Activated naive CD4-positive, alpha-beta T cell treated with anti-CD3 and anti-CD28 coated beads, Interleukin-2, amount 10 ng/mL, durations not matched to agents 7 days and 5 days (primary cell): ENCODE measurements at places on chromosomes 11 and 22.

DNA sequence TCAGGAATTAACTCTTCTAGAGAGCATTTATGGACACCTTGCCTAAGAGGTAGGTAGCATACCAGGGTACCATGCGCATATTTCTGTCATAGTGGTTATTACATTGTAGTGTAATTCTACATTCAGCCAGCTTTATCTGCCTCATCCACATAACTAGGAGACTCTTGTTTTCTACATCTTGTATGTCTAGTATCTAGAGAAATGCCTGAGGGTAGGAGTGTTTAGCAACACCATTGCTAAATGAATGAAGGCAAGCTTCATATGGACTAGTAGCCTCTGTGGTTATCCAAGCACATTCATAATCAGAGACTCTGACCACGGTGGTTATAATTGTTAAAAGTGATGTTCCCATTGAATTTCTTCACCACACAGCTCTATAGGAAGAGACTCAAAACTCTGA is 107.9 kb downstream of the NTM start:
- no peak for DNase-seq

- no peak for DNase-seq
Observed at GRCh38 chr11:1297011-1297575, 12.3 kb downstream of the TOLLIP start.

DNA sequence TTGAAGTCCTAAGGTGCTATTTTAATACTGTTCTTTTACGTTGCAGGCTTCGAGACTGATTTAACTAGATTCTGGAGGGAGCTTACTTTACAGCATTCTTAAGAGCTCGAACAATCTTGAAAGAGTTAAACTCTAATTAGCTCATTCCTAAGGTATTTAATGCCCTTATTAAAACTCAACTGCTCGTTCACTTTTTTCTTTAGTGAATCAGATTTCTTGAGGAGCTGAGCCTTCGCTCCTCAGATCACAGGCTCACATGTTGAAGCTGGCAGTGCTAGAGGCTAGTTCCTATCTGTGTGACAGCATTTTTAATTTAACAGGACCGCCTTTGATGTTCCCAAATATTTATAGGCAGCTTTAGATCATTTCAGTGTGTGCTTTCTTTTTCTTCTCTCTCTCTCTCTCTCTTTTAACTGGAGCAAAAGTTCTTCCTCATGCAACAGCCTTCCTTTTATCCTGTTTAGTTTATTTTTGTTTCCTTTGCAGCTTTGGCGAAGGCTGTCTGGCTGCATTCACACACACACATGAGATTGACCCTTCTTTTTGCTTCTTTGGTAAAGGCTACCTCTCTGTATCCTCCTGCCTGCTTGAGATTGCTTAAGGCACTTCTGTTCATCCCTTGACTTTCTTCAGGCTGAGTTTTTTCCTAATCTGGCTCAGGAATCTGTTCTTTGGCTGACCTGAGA is 21.0 kb downstream of the ZNRF3 start:
- DNase-seq, result no peak

- no peak for DNase-seq
Observed at GRCh38 chr11:86144846-86145245, 76.0 kb upstream of the PICALM start.

DNA sequence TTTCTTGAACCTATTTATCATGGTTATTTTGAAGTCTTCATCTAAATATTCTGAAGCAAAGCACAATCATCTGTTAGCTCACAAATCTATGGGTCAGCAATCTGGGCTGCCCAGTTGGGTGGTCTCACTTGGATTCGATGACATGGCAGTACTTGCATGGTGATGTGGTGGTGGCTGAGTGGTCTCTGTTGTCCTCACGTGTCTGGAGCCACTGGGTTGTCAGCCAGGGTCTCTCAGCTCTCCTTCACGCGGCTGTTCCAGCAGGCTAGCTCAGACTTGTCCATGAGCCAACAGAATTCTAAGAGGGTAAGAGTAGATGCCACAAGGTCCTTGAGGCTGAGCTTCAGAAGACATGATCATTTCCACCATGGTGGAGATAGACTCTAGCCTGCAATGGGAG is 66.4 kb upstream of the KCNQ1OT1 start:
- no peak for DNase-seq

DNA sequence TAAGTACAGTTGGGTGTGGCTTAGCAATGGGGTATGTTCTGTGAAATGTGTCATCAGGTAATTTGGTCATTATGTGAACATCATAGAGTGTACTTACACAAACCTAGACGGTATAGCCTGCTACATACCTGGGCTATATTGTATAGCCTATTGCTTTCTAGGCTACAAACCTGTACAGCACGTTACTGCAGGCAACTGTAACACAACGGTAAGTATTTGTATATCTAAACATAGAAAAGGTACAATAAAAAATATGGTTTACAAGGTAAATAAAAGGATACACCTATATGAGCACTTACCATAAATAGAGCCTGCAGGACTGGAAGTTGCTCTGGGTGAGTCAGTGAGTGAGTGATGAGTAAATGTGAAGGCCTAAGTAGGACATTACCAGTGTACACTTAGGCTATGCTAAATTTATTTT is 73.1 kb upstream of the GDPD4 start:
- no peak for DNase-seq

- DNase-seq, result no peak
Observed at GRCh38 chr11:128576555-128576954, 10.8 kb downstream of the ETS1 start.

GRCh38 chr11:118168751-118169150 is 7.7 kb downstream of the SCN2B start:
- DNase-seq, result no peak

DNA sequence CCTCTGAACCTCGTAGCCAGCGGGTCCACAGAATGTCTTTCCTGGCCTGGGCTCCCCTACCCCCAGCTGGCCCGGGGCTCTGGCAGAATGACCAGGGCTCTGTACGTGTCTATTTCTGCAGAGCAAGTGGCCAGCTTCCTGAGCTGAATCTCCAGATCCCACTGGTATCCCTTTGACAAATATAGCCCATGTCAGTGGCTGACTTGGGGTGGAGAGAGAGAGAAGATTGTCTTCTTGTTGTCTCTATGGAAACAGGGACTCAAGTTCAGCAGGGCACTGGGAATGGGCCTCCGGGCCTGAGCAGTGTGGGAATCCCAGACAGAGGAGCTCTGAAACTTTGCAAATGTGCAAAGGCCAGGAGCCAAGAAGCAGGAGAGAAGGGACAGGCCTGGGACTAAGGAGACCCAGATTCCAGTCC is 33.9 kb downstream of the ANO1 start:
- no peak for DNase-seq

- DNase-seq, result peak; percentile 83
Observed at GRCh38 chr11:1882265-1883238, 9.1 kb downstream of the PRR33 start.

DNA sequence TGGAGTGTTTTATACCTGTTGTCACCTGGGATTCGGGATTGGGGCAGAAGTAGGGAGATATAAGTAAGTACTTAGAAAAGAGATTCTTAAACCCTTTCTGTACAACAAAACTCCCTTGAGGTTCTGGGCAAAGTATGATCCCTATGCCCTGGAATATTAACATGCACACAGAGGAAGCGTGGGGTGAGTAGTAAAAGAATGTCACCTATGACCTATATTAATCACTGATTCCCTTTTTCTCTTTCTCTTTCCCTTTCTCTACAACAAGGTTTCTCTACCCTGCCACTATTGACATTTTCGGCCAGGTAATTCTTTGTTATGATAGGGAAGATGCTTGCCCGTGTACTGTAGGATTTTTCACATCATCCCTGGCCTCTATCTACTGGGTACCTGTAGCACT is 209.7 kb upstream of the PLET1 start:
- DNase-seq, result no peak

DNA sequence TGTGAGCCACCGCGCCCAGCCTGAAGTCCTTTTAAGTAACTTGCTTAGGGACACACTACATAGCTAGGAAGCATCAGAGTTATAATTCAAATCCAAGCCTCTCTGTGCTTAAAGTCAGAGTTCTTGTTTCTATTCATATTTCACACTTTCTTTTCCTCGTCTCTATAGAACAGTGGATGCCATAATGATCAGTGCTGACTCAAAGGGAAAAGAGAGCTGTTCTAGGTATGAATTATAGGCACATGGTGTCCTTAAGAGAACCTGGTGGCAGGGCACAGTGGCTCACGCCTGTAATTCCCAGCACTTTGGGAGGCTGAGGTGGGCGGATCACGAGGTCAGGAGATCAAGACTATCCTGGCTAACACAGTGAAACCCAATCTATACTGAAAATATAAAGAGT is 400.2 kb upstream of the DDI1 start:
- no peak for DNase-seq

DNA sequence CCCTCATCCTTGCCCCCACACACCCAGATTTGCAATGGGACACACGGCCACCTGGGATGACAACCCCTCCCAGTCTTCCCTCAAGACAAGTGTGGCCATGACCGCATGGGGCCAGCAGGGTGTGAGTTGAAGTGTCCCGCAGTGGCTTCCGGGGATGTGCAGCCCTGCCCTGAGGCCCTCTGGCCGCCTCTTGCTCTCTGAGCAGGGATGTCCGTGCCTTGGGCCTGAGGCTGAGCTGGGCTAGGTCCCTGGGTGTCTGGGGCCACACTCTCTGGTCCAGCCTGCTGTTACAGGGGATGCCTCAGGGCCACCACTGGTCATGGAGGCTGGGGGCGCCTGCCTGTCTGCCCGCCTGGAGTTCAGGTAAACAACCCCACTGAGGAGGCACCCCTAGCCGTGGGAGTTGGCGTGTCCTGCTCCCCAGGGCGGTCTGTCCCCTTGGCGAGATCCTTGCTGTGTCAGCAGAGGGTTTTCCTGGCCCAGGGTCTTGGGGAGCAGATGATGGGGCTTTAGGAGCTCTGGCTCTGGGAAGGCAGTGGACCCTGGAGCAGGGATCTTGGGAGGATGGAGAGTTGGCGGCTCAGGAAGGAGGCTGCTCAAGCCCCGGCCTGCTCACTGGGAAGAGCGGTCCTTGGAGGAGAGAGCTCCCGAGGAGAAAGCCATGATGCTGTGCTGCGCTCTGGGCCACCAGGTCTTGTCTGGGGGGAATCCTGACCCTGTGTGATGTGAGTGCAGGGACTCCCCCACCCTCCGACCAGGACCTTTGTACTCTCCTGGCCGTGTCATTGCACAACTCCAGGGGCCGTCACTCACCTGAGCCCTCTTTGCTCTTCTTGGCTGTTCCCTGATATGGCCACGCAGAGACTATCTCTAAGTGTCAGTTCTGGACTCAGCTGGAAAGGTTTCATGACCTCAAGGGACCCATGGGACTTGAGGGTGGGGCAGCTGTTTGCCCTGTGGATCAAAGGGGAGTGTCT is 67.9 kb downstream of the KCNQ1 start:
- no peak for DNase-seq

- DNase-seq, result peak; percentile 38
Observed at GRCh38 chr11:65430406-65431217, 8.0 kb downstream of the NEAT1 start.

DNA sequence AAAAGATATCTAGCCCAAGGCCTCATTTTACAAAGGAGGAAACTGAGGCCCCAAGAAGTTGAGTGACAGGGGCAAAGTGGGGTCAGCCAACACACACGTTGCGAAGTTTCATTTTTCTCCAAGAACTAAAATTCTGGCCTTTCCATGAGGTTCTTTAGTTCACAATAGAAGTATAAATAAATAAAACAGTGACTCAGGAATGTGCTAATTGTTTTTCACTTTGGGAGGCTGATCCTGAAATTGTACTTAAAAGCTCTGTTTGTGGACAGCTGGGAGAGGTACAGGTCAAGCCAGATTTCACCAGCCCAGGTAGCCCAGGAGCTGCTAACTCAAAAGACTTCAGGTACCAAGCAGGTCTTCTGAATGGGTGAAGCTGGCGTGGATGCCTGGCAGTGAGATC is 105.2 kb downstream of the TRAF6 start:
- DNase-seq, result no peak

GRCh38 chr22:47580121-47580520 is 817.7 kb downstream of the TBC1D22A start:
- no peak for DNase-seq

- DNase-seq, result no peak
Observed at GRCh38 chr11:134047586-134047999, 21.3 kb upstream of the JAM3 start.

DNA sequence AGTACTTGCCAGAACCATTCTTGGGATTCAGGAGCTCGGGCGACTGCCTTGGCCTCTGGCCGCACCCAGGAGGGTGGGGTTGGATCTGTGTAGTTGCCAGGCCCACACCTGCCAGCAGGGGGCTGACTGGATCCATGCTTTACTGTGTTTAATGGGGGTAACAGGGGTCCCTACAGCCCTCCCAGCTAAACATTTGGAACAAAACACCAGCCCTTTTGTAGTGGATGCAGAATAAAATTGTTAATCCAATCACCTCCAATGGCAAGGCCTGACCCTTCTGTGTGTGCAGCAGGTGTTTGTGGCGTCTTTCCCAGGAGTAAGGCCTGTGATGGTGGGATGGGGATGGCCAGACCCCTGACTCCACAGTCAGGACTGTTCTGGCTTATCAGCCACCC is 22.5 kb downstream of the SUN2 start:
- DNase-seq, result peak; percentile 67

DNA sequence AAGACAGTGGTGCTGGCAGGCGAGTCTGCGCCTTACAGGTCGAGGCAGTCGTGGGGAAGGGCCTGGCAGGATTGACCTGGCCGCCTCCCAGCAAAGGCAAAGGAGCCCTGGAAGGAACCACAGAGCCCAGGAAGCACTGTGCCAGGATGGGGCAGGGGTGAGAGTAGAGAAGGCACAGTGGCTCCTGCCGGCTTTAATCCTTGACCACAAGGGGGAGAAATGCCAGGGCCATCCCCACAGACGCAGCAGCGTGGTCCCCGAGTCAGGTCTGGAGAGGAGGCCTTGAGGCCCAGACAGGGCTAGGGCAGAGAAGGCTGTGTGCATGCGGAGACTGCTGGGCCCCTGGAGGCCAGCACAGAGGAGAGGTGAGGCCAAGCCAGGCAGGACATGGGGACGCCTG is 9.9 kb upstream of the NDUFS8 start:
- DNase-seq, result no peak
